GM04504 (cell line): ENCODE measurements at places on chromosomes 13 and 19.

- DNase-seq: no peak
Measured at GRCh38 chr13:28719227-28720055, 671 bp upstream of the SLC46A3 start.

- no peak for DNase-seq
Measured at GRCh38 chr19:20315543-20315942, 148.5 kb downstream of the ZNF486 start.

DNA sequence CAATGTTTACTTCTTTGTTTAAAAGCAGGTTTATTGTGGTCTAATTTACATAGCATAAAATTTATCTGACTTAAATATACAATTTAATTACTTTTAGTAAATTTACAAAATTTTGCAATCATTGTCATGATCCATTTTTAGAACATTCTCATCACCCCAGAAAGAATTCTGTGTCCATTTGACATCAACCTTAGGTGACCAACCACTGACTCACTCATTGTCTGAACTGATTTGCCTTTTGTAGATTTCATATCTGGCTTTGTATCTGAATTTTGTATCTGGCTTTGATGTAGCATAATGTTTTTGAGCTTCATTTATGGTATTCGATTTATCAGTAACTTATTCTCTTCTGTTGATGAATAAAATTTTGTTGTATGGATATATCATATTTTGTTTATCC is 40.4 kb downstream of the EDNRB start:
- DNase-seq: no peak

DNA sequence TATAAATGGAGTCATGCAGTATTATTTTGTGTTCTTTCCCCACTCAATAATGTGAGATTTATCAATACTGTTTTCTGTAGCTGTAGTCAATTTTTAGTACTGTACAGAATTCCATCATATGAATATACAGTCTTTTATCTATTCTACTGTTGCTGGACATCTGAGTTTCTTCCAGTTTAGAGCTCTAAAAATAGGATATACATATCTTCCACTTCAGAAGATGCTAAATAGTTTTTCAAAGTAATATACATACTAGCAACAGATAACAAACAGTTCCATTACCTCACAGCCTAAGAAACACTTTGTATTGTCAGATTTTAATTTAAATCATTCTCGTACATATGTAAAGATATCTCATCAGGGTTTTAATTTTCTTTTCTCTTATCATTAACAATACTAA is 149.6 kb downstream of the UGGT2 start:
- no peak for DNase-seq

DNA sequence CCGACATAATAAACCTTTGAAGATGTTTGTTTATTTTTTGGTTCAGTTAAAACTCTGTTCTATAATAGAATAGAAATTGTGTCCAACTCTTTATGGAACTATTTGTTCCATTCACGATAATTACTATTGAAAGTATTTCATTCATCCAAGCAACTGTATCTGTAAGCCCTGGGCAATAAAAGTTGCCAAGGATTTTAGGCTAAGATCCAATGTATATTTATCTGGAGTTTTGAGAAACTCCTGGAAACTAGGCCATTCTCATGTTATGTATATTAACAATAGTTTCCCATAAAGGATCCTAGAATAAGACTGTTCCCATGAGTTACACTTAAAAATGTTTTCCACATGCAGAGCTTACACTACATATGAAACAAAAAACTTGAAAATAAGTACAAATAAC is 261.6 kb downstream of the SLITRK6 start:
- DNase-seq: no peak

DNA sequence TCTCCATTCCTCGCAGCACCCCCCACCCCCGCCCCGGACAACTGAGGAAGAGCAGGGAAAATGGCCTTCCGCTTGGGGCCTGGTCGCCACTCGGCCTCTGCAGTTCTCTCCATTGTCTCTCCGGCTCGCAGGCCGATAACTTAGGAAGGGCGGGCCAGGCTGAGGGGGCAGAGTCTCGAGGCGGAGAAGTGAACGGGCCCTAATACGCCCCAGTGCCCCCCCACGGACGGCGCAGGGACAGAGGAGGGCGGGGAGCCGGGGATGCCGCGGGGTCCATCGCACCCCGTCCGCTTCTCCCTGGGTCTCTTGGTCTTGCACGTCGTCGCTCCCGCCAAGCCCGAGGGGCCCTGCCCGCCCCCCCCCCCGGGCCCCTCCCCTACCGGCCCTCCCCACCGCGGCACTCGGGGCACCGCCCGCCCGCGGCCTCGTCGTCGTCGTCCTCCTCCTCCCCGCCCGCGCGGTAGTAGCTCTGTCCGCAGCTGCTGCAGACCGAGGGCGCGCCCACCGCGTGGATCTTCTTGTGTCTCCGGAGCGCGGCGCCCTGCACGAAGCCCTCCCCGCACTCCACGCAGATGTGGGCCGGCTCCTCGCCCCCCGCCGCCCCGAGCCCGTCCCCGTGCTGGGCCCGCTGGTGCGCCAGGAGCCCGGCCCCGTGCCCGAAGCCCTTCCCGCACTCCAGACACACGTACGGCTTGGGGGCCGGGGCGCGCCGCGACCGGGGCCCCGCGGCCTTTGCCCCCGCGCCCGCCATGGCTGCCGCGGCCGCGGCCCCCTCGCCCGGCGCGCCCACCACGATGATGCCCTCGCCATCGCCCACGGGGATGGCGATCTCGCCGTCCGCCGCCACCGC is 33.2 kb downstream of the ZNF787 start:
- DNase-seq: no peak
